ENCODE measurements at places on chromosomes 16 and 17.

GRCh38 chr16:57863434-57864160, 61.3 kb upstream of the KIFC3 start:
- peak; percentile 58 for DNase-seq

DNA sequence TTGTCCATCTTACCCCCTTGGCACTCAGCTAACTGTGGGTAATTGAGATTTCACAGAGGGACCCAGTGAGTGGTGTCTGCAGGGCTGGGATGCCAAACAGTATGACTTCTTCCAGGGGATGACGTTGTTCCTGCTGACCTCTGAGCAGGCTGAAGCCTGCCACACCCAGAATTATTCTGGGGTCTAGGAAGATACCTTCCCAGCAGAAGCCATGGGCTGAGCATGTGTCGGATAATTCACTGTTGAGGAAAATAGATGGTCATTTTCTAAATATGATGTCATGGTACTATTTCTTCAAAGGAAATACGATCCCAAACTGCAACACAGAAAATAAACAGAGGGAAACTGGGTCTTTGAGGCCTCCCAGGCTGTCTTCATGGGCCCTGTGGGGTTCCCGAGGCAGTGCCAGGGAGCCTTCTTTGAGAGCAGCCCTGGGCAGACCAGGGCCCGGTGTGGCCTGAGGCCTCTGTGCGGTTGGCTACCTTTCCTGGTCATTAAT, 17.4 kb downstream of the WNT9B start:
- no peak for DNase-seq

- DNase-seq = no peak
Measured at GRCh38 chr17:61306003-61306402, 93.6 kb upstream of the TBX2 start.

- DNase-seq = no peak
Measured at GRCh38 chr16:14101415-14101814, 30.3 kb downstream of the MRTFB start.
